NCI-H1092 (cell line): ENCODE measurements at places on chromosomes 3 and 15.

DNA sequence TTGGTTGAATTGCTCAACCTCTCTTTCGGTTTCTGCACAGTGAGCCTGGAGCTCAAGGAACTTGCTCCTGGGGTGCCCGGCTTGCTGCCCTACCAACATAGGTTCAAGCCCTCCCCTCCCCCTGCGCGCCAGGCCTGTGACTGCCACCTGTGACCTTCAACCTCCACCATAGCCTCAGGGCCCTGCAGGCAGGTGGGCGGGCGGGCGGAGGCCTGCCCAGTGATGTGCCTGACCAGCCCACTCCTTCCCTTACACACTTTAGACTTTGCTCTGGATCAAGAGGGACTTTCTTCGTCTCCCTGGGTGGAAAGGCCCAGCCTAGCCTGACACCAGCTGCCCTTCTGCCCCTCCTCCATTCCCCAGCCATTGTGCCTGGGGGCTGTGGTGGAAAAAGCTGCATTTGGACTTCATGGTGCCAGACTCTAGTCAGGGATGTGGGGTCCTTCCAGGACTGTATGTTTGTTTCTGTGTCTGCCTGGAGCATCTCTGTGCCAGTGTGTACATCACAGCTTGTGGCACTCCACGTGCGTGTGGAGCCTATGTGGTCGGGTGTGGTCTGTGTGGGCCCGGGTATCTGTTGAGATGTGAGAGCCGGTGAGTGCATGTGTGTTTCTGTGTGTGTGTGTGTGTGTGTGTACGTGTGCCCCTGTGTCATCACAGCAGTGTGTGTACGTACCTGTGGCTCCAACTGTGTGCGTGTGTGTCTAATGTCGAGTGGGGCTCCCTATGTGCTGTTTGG lies 9.5 kb downstream of the PRKCD start:
- DNase-seq = no peak

- peak; percentile 10 for DNase-seq
These were observed 94.5 kb upstream of the ADAMTSL3 start for GRCh38 chr15:83559310-83559966.

DNA sequence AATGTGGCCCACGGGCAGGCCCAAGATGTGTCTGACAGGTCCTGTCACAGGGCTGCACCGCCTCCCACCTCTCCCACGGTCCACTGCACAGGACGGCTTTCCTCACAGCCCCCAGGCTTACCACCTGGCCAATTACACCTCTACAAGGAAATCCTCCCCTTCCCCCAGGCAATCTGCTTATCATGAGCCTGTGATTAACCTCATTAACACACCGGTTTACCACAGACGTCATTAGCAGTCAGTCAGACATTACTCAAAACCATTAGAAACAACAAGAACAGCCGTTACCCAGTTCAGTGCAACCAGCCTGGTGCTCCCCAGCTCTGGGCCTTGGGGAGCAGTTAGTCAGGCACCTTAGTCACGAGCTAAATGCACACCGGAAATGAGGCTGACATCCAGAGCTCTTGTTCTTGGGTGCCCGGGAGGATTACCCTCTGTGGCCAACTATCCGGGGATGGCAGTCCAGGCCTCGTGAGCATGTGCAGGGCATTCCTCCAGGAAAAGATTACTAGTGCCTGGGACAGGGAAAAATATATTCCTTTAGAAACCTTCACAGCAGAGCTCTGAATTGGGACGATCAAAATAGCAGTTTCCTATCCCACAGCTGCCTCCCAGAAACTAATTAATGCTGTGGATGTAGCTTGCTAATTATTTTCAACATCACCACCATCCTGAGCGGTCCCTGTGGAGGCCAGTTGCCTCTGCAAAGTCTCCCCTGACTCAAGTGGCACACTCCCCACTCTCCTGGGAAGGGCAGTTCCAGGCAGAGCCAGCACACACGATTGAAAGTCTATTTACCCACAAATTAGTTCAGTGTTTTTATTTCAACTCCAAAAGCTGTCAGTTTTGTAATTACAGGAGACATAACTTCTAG lies 117.4 kb upstream of the ZBED2 start:
- no peak for DNase-seq

GRCh38 chr15:99511531-99511865 lies 54.3 kb upstream of the MEF2A start:
- DNase-seq = no peak

DNA sequence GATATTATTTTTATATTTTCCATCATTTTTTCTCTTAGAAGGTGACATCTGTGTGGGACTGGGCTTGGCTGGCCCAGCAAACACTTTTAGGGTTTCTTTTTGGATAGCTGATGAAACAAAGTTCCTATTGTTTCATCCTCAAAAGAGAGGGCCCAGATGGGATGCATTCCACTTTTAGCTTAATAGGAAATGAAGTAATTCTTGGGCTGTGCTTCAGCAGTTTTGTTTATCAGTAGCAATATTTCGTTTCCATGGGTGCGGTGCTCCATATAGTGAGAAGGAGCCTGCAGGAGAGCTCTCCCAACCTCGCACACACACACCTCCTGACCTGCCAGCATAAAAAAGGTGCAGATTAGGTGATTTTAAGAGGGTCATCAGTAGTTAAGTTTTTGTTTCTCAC lies 147.5 kb downstream of the AKAP13 start:
- DNase-seq = no peak

- DNase-seq = no peak
These were observed 215.9 kb downstream of the GAP43 start for GRCh38 chr3:115839246-115839645.

DNA sequence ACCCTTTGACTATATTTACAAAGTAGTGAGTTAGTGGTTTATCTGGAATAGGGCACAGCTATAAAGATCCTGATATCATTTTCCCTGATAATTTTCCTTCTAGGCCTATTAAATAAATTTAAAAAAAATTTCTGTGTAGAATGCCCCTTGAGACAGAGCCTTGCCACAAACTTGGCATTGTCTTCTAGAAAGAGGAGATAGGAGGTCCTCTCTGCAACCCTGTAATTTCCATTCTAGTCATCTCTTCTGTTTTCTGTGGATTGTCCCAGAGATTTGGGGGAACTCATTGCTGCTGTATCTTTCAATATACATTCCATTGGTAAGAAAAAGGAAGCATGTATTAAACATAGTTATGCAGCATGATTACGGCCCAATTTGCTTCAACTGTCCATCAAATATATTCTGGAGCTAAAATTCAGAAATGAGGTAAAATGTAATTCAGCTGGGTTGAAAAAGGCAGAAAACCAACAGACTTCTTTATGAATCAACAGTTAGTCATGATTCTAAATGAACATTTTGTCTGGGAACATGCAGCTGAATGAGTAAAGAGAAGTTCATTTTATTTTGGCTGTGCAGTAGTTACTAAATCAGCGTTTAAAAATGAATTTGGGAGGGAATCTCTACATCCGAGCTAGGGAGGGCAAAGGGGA lies 401.1 kb downstream of the NAALADL2 start:
- no peak for DNase-seq

- no peak for DNase-seq
These were observed 237.7 kb upstream of the AGTR1 start for GRCh38 chr3:148459931-148460513.

DNA sequence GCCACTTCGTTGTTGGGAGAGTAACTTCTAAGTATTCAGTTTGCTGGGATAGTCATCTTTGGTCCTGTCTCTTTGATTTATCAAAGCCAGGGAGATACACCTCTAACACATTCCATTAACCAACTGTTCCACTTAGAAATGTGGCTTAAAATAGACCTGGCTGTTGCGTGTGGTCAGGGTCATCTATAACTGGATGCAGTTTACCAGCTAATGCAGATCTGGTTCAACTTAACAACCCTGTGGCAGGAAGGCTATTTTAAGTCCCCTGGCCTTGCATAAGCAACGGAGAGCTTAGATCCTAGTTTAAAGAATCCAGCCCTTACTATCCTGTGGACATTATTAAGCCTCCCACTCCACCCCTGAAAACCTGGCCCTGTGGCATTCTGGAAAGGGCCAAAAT lies 28.1 kb upstream of the CAPN3 start:
- DNase-seq = no peak

- DNase-seq = no peak
These were observed 43.2 kb downstream of the DNAH1 start for GRCh38 chr3:52359116-52359855.

DNA sequence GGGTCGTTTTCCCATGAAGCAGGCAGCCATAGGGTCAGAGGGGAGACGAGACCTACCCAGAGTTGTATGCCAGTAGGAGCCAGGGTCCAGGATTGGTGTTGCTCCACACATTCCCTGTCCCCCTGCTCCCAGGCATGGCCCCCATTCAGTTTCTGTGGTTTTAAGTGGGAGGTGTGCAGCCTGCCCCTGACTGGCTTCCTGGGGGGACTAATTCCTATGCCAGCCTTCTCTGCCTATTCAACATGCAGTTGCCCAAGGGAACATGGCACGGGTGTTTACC lies 126.3 kb downstream of the EEFSEC start:
- no peak for DNase-seq

- no peak for DNase-seq
These were observed 11.8 kb downstream of the UBE3A start for GRCh38 chr15:25426896-25427610.

GRCh38 chr3:127254730-127255129 lies 33.1 kb downstream of the PRR20G start:
- DNase-seq = peak; percentile 23

DNA sequence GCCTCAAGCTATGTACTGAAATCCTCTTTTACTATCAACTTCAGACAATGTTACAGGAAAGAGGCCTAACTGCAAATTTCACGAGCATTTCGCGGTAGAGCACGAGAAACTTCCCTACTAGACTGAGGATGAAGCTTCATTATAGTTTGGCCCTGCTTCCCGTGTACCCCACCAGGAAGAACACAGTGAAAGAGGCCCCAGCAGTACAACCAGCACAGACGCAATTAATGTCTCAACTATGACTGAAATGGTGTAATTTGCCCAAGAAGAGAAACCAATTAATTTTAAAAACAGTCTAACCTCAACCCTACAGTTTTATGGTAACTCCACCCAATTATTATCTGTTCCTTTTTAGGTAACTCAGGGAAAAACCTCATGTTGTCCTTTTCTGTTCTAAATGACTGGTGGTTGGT lies 12.1 kb downstream of the CHSY1 start:
- no peak for DNase-seq

- DNase-seq = no peak
These were observed 873.0 kb downstream of the ROBO1 start for GRCh38 chr3:78894787-78895186.

GRCh38 chr3:59327376-59327808 lies 277.6 kb upstream of the CFAP20DC start:
- no peak for DNase-seq

- DNase-seq = no peak
These were observed 3.3 kb upstream of the UBL7 start for GRCh38 chr15:74464216-74464615.

- DNase-seq = no peak
These were observed 486.0 kb upstream of the AGTR1 start for GRCh38 chr3:148211725-148212124.

- no peak for DNase-seq
These were observed 97.7 kb upstream of the PHLDB2 start for GRCh38 chr3:111761309-111761795.

GRCh38 chr3:98567666-98568270 lies 25.6 kb downstream of the CPOX start:
- DNase-seq = no peak

DNA sequence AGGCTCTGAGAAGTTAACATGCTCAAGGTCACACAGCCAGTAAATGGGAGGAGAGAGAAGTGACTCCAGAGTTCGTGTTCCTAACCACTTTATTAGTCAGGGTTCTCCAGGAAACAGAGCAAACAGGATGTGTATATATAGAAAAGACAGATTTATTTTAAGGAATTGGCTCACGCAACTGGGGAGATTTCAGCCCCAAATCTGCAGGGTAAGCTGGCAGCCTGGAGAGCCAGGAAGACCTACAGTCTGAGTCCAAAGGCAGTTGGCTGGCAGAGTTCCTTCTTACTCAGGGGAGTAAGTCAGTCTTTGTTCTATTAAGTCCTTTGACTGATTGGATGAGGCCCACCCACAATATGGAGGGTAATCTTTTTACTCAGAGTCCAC lies 118.2 kb upstream of the PROK2 start:
- DNase-seq = no peak
